CD4-positive, alpha-beta T cell treated with Interleukin-17A for 4 hours (primary cell): ENCODE measurements at places on chromosomes 2 and 18.

GRCh38 chr2:223635080-223635479 lies 32.9 kb upstream of the SCG2 start:
- no peak for DNase-seq

- no peak for DNase-seq
Measured at GRCh38 chr2:160050147-160050546, 12.3 kb downstream of the PLA2R1 start.

DNA sequence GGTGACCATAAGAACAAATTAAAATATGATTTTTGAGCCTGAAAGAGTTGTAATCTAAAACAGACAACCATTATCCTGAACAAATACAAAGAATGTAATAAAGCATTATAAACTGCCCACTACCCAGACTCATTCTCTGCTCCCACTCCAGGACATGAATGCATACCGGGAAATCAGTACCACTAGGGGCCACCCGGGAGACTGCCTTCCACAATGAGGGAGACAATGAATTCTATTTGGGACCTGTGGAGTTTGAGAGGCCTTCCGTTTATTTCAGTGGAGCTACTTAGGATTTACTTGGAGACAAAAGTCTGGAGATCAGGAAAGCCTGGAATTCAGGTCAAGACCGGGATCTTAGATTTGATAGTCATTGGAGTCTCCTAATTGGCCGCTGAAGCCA lies 50.0 kb downstream of the NAB1 start:
- no peak for DNase-seq

DNA sequence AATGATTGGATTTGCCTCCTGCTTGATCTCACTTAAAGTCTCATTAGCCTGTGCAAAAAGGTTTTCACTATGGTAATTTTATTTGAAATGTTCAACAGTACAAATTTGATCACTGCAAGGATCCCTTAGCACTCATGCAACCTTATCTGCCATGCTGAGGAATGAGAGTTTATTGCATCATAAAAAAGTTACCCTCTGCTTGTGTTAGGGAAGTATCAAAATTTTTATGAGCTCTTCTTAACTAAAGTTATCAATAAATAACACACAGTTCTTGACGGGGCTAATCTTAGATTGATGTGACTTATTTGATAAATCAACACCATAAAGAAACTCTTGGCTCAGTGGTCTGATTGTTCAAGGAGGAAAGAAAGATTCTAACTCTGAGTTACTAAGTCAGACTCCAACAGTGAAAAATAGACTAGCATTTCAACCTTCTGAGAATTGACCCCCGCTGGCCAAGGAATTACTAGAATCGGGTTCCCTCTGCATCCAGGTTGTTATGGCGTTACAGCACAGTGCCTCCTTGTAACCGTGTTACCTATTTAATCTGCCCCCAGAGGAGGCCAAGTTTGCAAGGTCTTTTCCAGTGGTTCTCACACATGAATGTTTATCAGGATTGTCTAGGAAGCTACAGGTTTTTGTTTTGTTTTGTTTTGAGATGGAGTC lies 259.7 kb downstream of the CDCA7 start:
- no peak for DNase-seq

DNA sequence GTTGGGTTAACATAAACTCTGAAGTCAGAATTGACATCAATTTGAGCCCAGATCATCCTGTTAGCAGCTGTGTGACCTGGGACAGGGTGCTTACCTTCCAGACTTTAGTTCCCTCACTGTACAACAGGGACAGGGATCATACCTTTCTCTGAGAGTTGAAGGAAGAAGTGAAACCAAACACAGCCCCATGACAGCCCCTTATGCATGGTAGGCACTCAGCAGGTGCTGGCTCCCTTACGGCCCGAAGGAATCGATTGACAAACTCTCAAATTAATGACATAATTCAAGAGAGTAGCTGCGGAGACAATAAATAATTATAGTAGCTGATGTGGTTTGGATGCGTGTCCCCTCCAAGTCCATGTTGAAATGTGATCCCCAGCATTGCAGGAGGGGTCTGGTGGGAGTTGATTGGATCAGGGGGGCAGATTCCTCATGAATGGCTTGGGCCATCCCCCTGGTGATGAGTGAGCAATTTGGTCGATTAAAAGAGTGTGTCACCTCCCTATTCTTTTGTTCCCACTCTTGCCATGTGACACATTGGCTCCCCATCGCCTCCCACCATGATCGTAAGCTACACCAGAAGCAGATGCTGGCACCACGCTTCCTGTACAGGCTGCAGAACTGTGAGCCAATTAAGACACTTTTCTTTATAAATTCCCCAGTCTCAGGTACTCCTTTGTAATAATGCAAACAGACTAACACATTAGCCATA lies 72.4 kb downstream of the ODC1 start:
- DNase-seq = peak; percentile 42
